ENCODE measurements at places on chromosomes 5 and 9.
A peak's percentile ranks its signal among the peaks of the same experiment; 100 is the strongest.

- no peak for DNase-seq
Observed at GRCh38 chr5:147317978-147318684, 83.3 kb downstream of the STK32A start.

GRCh38 chr9:38026840-38027527 is 42.0 kb downstream of the SHB start:
- peak; percentile 83 for DNase-seq

GRCh38 chr5:125713109-125713805 is 710.0 kb upstream of the GRAMD2B start:
- no peak for DNase-seq

GRCh38 chr9:73199886-73200285 is 48.2 kb downstream of the ANXA1 start:
- no peak for DNase-seq

- DNase-seq = no peak
Observed at GRCh38 chr5:53399926-53400697, 80.3 kb upstream of the FST start.

DNA sequence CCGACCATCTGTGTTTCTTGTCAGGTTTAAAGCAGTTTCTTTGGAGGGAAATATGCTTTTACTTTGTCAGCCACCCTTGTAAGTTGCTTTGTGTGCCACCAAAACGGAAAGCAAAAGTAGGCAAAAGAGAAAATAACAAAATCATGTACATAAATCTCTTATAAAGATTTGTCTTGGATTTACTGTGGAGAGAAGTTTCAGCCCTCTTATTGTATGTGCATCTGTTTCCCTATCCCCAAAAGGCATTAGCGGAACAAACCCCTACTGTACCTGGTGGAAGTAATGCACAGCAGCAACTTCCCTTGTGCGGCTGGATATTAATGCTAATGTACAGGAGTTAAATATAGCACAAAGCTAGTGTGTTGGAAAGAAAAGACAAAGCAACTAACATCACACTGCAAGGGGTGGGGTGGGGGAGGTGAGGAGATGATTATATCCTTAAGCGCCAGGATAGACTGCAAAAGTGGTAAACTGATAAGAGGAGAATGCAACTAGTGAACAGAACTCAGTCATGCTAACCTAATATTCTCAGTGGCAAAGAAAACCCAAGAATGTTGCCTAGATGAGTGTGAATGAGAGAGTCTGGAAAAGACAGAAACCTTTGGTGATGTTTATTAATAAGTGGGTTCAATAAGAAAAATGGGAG is 396.5 kb upstream of the MEF2C start:
- no peak for DNase-seq

GRCh38 chr9:76642074-76642473 is 122.2 kb upstream of the PCA3 start:
- no peak for DNase-seq

DNA sequence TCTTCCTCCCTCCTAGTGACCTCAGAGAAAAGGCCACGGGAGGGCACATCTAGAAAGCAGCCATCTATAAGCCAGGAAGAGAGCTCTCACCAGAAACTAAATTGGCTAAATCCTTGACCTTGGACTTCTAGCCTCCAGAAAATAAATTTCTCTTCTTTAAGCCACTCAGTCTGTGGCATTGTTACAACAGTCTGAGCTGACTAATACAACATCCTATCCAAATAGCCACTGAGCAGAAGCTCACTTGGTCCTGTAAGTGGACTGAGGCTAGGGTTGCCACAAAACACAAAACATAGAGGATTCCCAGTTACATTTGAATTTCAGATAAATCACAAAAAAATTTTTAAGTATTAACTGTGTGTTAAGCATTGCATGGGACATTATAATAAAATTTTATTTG is 383.4 kb downstream of the MLLT3 start:
- DNase-seq = no peak

DNA sequence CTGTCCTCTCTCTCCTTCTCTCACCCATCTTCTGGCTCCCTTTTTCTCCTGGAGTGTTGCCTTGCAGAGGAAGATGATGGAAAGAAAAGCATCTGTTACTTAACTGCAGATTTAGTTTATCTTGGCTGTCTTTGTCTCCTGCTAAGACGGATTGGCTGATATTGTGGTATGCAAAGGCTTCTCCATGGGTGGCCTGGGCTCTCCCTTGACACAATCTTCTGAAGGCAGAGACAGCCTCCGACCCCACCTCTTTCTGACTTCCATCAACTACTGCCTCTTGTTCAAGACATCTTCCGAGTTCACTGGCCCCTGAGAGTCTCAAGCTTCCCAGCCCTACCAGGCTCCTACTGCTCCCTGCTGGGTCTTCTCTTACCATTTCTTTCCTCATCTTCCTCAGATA is 403.7 kb downstream of the LRRC70 start:
- DNase-seq = no peak

GRCh38 chr9:118423021-118423420 is 718.8 kb downstream of the TLR4 start:
- DNase-seq = no peak

- DNase-seq = no peak
Observed at GRCh38 chr5:52554293-52554692, 233.4 kb upstream of the ITGA1 start.

DNA sequence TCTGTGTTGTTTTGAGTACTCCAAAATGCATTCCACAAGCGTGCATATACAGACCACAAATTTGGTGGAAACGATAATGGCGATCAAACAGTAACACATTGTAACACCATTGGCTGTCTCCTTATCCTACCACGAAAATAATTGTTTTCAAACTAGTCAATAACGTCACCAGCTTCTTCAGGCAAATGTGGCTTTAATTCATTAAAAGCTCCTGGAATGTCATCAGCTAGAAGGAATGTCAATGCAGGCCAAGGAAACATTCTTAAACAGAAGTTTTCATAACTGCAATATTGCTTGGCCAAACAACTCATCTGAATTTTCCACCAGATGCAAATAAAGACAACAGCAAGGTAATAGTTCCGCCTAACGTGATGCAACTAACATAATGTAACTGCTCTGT is 71.6 kb upstream of the XPA start:
- DNase-seq = no peak

DNA sequence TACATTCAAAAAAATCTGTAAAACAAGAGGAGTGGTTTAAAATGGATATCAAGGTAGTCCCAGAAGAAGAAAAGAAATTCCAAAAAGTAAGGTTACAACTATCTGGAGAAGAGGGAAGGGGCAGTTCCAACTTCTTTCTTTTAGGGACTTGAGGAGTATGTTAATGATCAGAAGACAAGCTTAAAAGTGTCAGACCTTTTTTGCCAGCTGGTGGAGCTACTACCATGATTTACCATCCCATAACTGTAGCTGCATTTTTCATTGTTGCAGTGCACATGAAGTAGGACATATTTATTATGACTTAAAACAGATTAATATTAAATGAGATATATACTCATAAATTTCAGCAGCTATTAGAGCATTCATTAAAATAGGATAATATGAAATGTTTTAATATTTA is 158.5 kb upstream of the RGS7BP start:
- no peak for DNase-seq

GRCh38 chr5:134551901-134552300 is 26.4 kb downstream of the JADE2 start:
- DNase-seq = no peak

GRCh38 chr9:114156657-114157421 is 1.5 kb downstream of the COL27A1 start:
- DNase-seq = no peak

DNA sequence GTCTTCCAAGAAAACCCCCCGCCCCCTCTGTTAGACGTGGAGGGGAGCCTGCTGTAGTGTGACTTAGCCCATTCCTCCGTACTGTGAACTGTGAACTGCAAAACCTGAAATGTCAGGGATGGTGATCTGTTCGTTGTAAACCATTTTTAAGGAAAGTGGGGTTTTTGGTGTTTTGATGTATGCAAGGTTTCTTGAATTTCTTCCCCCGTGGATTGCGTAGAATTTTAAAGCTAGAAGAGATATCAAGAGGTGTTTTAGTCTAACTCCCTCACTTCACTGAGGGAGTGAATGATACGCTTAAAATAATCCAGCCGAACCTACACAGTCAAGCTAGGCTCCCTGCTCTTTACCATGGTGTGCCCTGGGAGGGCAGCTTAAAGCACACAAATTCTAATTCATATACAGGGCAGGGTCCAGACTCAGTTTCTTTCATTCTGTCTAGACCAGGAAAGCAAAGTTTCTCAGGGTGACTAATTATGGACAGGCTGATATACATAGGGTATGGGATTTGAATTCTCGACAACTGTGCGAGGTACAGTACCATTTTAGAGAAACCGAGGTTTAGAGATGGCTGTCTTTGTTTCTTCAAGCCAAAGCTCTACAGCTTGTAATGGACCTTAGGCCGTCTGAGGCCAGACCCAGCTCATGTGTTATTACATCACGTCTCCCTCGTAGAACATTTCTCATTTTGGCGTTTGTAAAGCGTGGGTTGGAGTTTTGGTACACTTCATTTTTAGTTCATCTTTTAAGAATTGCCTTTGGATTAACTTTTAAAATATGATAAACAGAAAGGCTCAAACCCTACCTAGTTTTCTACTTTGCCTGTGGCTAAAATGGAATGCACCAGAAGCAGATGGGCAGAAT is 2.7 kb downstream of the PTGER4 start:
- no peak for DNase-seq

GRCh38 chr5:5752844-5753243 is 330.4 kb downstream of the ICE1 start:
- DNase-seq = no peak

- DNase-seq = no peak
Observed at GRCh38 chr9:75869236-75869635, 21.2 kb upstream of the PCSK5 start.

DNA sequence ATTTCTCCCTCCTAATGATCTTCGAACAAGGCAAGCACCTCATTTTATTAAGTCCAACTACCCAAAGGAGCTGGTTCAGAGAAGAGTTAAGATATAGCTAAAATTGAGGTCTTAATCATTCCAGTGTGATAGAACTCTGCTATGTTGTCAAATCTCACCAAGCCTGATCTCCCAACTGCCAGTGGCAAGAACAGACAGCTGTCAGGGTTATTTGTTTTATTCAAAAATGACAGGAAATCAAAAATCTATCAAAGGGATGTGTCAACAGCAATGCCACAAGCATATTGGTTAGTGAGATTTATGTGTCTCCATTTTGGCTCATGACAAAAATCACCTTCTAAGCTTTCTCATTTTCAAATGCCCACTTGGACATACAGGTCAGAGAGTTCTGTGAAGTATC is 74.5 kb downstream of the PRELID2 start:
- no peak for DNase-seq
